ENCODE measurements at places on chromosomes 16 and 17. TPM values are rescaled to one million over a fixed set of nuclear protein-coding genes. Genes with fewer than 3 reads are reported as not detected.

DNA sequence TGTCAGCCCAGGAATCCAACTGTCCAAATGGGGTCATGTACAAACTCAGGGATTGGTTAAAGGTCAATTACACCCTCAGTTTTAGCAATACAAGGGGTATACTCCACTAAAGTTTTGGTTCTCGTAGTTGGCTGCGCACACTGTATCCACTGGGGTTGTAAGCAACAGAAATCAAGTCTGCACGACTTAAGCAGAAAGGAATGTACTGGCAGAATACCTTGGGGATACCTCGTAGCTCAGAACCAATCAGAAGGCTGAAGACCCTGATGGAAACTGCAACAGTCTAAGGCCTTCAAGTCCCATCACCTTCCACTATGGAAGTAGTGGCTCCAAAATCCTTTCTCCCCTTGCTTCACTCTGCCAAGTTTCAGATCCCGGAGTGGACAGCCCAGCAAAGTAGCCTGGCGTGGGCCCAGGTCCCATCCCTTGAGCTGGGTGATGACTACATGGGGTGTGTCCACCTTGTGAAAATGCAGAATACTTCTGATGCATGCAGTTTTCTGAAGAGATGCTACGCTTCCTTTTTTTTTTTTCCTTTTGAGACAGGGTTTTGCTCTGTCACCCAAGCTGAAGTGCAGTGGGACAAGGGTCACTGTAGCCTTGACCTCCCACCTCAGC, 21.1 kb upstream of the RPH3AL start:
- no peaks in the 10 kb centered on the region for H3K27me3 ChIP-seq
- H3K36me3 ChIP-seq, result peaks cover 2% of the 10 kb centered on the region
- no peak for DNase-seq
- H3K27ac ChIP-seq, result no peak overlapping the region
- H3K4me1 ChIP-seq, result no peaks in the 10 kb centered on the region
- H3K4me3 ChIP-seq, result no peak overlapping the region

DNA sequence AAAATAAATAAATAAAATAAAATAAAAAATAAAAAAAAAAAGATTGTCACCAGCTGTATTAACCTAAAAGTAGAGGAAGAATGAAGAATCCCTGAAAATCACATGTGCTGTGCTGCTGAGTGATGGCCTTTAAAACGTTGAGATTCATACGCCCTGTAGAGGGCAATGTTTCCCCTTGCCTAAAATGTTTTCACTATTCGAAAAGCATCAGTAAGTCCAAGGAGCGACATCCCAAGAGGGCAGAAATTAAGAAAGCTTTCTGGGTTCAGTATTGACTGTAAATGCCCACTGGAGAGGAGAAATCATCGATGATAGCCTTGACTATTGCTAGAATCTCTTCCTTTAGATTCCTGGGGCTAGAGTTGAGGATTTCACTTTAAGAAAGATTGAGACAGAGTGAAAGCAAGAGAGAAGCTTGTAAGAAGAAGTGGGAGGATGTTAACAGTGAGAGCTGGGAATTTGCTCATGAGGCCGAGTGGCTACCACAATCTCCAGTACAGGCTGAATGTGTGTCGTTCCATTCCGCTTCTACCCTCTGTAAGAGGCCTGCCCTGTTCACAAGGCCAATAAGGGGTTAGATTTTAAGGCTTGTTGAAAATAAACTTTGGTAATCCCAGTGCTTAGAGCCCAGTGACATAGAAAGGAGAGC, 170.8 kb upstream of the FAM20A start:
- no peaks in the 10 kb centered on the region for H3K36me3 ChIP-seq
- DNase-seq, result no peak
- no peak overlapping the region for H3K4me3 ChIP-seq

DNA sequence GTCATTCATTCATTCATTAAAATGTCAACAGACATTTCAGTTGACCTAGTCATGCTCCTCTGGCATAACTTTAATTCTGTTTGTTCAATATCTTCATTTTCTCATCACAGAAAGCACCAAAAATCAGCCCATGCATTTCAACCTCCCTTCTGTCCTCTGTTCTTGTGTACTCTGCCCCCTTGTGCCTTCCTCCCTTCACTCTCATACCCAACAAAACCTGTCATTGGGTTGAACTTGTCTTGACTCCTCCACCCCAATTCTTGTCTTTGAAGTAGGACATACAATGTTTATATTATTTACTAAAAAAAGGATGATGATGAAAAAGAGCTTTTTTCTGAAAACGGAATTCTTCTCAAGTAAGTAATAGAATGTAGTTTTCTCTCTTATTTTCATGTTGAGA, 43.8 kb downstream of the COX10 start:
- no peaks in the 10 kb centered on the region for H3K36me3 ChIP-seq
- no peak overlapping the region for H3K27ac ChIP-seq
- no peak overlapping the region for H3K4me3 ChIP-seq
- H3K27me3 ChIP-seq, result no peaks in the 10 kb centered on the region
- H3K4me1 ChIP-seq, result no peaks in the 10 kb centered on the region

DNA sequence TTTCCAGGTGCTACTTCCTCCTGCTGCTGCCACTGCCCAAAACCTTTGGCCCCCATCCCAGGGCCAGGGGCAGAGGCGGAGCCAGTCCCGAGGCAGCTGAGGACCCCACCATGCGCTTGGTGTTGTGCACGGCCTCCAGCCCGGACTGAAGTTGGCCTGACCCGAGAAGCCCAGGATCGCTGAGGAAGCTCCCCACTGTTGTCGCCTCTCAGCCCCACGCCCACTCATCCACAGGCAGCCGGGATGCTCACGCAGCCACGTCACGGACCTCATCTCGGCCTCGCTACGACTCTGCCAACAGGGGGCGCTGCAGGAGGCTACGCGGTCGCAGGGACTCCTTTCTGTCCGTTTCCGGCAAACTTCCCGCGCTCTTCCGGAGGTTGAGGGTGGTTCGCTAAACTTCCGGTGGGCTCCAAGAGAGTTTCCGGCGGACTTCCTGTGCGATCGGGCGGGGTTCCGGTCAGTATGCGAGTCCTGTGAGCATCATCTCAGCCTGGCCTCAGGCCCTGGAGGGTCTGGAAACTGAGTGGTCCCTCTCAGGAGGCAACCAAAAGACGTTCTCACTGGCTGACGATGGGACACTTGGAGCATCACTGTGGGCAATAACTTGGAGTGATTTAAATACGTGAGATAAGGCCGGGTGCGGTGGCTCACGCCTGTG, 12.4 kb downstream of the ZG16B start:
- no peaks in the 10 kb centered on the region for H3K36me3 ChIP-seq
- peak overlapping the region; percentile 48 for H3K27ac ChIP-seq
- peaks cover 48% of the 10 kb centered on the region for H3K4me1 ChIP-seq
- H3K27me3 ChIP-seq, result no peaks in the 10 kb centered on the region
- H3K4me3 ChIP-seq, result peak overlapping the region; percentile 36

- no peak for DNase-seq
- no peak overlapping the region for H3K27ac ChIP-seq
- peaks cover 4% of the 10 kb centered on the region for H3K27me3 ChIP-seq
- H3K36me3 ChIP-seq, result no peaks in the 10 kb centered on the region
Observed at GRCh38 chr16:88534638-88535190, 35.5 kb upstream of the ZC3H18 start.

GRCh38 chr17:5526821-5527598, 40.6 kb downstream of the MIS12 start:
- DNase-seq, result no peak
- no peaks in the 10 kb centered on the region for H3K27me3 ChIP-seq
- no peak overlapping the region for H3K4me3 ChIP-seq
- H3K36me3 ChIP-seq, result peaks cover 96% of the 10 kb centered on the region
- H3K4me1 ChIP-seq, result no peaks in the 10 kb centered on the region

GRCh38 chr16:56515665-56516064, 4.2 kb downstream of the BBS2 start:
- H3K27me3 ChIP-seq, result no peaks in the 10 kb centered on the region
- H3K27ac ChIP-seq, result no peak overlapping the region
- DNase-seq, result no peak
- no peak overlapping the region for H3K4me3 ChIP-seq
- H3K36me3 ChIP-seq, result peaks cover 20% of the 10 kb centered on the region
- H3K4me1 ChIP-seq, result peaks cover 30% of the 10 kb centered on the region

DNA sequence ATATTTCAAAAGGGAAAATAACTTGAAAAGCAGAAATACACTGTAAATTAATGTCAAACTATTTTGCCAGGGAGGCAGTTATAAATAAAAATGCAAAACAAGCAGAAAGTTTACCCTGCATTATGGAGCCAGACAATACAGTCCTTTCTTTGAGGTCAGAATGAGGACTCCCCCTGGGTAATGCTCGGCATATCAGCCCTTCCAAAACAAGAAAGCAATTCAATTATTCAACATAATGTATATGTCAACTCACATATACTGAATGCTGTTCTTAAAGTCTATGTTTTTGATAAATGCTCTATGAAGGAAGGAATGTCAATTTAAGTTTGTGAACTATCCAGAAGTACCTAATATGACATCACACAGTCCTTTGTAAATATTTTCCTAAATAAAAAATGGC, 72.4 kb downstream of the TTC19 start:
- H3K4me3 ChIP-seq, result no peak overlapping the region
- H3K27ac ChIP-seq, result no peak overlapping the region
- DNase-seq, result no peak

DNA sequence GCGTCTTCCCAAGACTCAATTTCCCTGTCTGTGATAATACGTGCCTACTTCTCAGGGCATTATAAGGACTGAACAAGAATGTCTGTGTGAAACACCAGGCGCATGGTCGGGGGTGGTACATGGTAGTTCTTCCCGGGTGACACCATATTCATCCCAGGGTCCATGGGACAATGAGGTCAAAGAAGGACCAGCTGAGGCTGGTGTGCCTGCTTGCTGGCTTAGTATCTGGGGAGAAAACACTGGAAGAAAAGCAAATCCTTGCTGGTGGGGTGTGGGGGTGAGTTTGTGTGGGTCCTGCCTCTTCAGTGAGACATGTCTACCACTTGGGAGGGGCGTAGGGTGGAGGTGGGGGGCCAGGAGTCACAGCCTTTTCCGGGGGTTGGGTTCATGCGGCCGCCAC, 174.2 kb downstream of the RAB11FIP4 start:
- H3K27me3 ChIP-seq, result no peaks in the 10 kb centered on the region
- no peak overlapping the region for H3K27ac ChIP-seq
- no peaks in the 10 kb centered on the region for H3K36me3 ChIP-seq
- no peaks in the 10 kb centered on the region for H3K4me1 ChIP-seq

FAM20A gene
- not detected for total RNA-seq

KRT33B gene
- not detected for total RNA-seq

PYY gene
- total RNA-seq, result not detected

All from CD4-positive, alpha-beta T cell (primary cell).